Uterus (tissue), 4 donors: ENCODE measurements at places on chromosomes 7 and 10. TPM values are rescaled to one million over a fixed set of nuclear protein-coding genes. Genes with fewer than 3 reads are reported as not detected.

- DNase-seq, result no peak
Observed at GRCh38 chr7:150514748-150515222, at the start of gene GIMAP7. GIMAP7 (plus strand) TSS chr7:150514872; CDS start chr7:150519975, 5,103 bp downstream.

DNA sequence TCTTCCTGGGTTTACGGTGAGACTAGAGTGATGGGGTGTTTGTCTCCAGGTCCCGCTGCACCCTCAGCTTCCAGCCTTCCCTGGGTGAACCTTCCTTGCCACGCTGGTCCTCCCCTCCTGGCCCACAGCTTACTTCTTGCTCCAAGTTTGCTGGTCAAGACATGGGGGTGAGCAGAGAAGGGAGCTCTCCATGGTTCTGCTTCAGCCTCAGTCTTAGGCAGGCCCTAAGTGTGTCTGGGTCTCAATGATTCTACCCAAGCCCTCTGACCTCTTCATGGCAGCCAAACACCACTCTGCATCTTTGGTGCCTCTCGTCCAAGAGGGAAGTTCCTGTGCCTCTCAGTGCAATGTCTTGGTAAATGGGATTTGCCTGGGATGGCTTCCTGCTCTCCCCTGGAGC is 356.5 kb upstream of the KLF6 start:
- DNase-seq, result no peak

- DNase-seq, result no peak
Observed at GRCh38 chr7:76278540-76278939, 23.9 kb upstream of the HSPB1 start.

DNA sequence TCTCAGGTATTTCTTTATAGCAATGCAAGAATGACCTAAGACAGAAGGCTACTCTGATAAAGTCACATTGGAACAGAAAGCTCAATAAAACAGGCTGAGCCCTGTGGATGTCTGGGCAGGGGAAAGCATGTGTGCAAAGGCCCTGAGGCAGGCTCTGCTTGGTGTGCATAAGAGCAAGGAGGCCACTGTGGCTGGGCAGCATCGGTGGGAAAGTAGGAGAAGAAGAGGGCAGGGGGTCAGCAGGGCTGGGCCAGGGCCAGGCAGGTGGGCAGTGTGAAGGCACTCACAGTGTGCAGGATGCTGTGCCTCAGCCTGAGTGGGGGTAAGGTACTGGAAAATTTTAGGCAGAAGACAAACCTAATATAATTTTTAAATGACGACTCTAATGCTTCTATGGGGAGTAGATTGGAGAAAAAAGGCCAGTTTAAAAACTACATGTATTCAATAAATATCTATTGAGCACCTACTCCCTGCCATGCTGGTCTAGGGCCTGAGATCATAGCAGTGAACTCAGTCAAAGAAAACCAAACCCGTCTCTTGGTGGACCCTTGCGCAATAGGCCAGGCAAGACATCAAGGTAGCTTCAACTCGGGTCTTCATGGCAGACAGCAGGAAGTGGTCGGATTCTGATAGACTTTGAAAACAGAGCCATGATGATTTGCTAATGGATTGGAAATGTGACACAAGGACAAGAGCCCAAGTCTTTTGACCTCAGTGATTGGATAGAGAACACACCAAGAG is 572.3 kb downstream of the TCERG1L start:
- DNase-seq, result no peak

- no peak for DNase-seq
Observed at GRCh38 chr10:77291596-77292505, 345.8 kb downstream of the KCNMA1 start.

DNA sequence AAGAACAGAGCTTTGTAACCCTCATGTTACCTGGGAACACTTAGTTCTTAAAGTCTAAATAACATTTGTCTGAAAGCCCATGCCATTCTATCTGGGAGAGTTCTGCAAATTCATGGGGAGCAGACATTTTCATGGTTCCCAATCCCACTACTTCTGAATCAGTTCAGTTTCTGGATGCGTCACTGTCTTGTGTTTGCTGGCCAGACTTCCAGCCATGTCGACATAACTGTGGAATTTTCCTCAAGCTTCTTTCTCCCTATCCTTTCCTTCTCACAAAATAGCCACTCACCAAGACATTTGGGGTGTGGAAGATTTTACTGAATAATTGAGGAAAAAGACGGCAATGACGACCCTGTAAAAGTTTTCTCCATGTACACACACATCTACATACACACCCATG is 272.5 kb downstream of the NEBL start:
- DNase-seq, result peak; percentile 70

DNA sequence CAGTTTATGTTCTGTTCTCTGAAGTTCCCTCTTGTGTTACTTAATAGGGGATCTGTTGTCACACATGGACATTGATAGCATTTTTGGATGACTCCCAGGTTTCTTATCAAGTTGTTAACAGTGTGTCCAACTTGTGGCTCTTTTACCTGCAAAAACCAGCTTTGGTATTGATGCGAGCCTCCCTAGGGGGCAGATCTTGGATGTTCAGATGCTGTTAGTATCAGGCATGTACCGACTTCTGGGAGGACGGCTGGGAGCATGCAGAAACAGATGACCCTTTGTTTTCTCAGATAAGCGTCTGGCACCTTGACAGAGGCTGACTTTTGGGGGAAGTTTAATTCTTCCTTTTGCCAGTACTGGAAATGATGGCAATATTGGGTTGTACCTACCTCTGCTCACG is 2.2 kb downstream of the PLPP4 start:
- DNase-seq, result no peak

DNA sequence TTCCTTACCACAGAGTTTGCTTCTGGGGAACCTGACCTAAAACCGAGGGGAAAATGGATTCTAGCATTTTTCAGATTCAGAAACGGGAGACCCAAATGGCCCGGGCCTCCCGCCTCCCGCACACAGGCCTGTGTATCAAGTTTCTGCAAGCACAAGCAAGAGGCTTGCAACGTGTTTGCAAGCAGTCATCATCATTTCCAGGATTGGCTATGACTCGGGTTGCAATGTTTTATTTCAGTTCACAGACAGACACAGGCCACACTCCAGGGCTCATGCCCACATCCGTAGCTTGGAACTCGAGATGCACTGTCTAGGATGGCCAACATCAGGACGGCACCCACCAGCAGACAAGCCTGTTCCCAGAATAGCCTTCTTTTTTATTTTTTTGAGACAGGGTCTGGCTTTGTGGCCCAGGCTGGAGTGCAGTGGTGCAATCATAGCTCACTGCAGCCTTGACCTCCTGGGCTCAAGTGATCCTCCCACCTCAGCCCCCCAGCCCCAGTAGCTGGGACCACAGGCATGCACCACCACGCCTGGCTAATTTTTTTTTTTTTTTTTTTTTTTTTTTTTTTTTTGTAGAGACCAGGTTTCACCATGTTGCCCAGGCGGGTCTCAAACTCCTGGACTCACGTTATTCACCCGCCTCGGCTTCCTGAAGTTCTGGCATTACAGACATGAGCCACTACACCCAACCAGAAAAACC is 68.1 kb upstream of the FOXK1 start:
- DNase-seq, result no peak

- DNase-seq, result no peak
Observed at GRCh38 chr7:66597461-66597860, 31.2 kb upstream of the KCTD7 start.

- no peak for DNase-seq
Observed at GRCh38 chr7:44195889-44196288, 4.9 kb upstream of the YKT6 start.

- DNase-seq, result no peak
Observed at GRCh38 chr10:104293011-104293410, 24.0 kb downstream of the GSTO2 start.

Gene LIPK
- not detected for total RNA-seq

Gene NHLRC2
- total RNA-seq, result 70.3 TPM

Gene HOXA7
- total RNA-seq, result 0.26 TPM

Gene SH2B2
- 13.8 TPM for total RNA-seq
